ENCODE measurements at places on chromosomes 1 and 21.

DNA sequence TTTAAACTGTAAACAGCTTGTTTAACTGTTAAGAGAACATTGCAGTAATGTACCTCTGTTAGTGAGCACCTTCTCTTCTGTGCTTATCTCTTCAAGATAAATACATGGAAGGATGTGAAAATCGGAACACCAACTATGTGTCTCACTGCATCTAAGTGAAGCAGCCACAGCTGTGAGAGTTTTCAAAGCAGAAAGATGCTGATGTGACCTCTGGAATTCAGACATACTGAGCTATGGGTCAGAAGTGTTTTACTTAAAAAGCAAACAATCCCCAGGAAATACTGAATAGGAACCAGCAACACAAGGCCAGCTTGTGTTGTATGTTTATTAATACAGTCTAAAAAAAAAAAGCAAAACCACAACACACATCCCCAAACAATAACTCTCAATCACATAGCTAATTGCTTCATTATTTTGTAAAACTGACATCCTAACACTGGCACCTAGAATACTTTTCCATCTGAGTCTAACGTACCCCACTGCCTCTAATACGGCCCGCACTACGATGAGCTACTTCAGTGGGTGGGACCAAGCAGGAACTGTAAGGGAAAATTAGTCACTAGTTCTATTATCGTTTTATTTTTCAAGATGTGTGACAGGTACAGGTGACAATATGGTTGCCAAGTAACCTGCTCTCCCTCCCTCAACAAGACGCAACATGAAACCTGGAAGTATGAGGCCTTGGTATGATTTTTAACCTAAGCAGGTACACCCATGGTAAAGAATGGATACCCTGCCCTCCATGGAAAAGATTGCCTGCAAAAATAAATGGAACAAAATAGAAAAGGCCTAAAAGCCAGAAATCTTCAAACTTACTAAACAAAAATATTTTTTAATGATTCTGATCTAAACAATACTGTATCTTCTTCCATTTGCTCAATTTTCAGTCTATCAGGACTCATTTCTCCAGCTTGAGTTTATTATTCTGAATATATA lies 13.9 kb downstream of the ERRFI1 start:
- DNase-seq, result no peak

- DNase-seq, result no peak
Observed at GRCh38 chr1:89698624-89699023, 65.7 kb downstream of the LRRC8C start.

GRCh38 chr1:82258887-82259286 lies 458.2 kb downstream of the ADGRL2 start:
- DNase-seq, result no peak

GRCh38 chr1:184935920-184936798 lies 38.1 kb downstream of the NIBAN1 start:
- no peak for DNase-seq

- peak; percentile 77 for DNase-seq
Observed at GRCh38 chr1:2046174-2046917, 3.9 kb upstream of the PRKCZ start.

DNA sequence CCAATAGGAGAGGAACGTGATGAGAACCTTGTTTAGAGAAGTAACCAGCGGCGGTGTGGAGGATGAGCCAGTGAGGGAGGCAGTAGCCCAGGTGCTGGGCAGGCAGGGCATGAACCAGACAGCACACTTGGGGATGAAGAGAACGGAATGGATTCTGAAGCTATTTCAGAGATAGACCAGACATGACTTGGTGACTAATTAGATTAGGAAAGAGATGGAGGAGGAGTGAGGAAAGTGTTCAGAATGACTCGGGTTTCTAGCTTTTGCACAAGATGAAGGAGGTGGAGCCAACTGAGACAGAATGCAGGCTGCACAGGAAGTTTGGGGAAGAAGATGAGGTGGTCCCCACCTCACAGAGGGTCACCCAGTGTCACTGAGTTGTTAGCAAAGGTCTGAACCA lies 5.1 kb downstream of the PEF1 start:
- no peak for DNase-seq

DNA sequence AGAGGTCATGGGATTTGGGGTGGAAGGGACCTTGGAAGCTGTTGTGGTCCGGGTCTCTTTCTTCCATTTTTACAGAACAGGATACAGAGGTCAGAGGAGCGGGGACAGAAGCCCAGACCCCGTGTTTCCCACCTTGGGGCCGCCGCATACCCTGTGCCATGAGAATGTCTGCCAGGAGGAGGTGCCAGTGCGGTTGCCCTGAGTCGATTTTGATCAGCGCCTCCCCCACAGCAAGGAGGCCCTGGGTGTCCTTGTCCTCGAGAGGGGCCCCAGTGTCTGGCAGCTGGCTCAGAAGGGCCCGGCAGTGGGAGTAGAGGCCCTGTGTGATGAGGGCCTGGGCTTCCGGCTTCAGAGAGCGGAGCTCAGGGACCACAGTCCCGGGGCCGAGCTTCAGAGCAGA lies 12.3 kb upstream of the MMEL1 start:
- DNase-seq, result no peak

- DNase-seq, result no peak
Observed at GRCh38 chr1:29515170-29515955, 279.0 kb downstream of the PTPRU start.

Measured in progenitor cell of endocrine pancreas (in vitro differentiated cells).